ENCODE measurements at places on chromosomes 1 and 21.

DNA sequence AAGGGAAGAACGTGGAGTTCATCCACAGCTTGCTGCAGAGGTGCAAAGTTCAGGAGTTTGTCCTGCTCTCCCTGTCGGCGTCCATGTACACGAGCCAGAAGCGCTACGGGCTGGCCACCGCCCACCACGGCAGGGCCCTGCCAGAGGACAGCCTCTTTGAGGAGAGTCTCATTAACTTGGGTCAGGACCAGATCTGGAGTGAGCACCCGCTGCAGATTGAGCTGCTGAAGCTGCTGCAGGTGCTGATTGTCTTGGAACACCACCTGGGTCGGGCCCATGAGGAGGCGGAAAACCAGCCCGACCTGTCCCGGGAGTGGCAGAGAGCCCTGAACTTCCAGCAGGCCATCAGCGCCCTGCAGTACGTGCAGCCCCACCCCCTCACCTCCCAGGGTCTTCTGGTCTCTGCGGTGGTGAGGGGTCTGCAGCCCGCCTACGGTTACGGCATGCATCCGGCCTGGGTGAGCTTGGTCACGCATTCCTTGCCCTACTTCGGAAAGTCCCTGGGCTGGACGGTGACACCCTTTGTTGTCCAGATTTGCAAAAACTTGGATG lies 73.8 kb upstream of the MORC3 start:
- DNase-seq = no peak

DNA sequence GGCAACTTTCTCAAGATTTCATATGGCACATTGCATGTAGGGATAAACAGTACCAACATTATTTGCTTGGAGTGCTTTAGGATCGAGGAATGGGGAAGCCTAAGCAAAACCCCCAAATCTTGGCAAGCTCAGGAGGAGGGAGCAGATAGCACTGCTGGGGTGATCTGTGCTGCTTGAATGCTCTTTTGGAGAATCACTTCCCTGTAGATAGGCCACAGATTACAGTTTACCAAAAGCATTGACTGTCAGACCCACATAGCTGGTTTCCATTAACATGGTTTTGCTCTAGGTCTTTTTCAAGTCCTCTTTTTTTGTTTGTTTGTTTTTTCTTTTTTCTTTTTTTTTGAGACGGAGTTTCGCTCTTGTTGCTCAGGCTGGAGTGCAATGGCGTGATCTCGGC lies 36.8 kb downstream of the OR13G1 start:
- DNase-seq = no peak

- DNase-seq = no peak
Observed at GRCh38 chr1:234550341-234551031, 59.5 kb downstream of the IRF2BP2 start.

GRCh38 chr21:42357307-42357706 lies 6.5 kb upstream of the TFF2 start:
- DNase-seq = no peak

Data from stimulated activated CD8-positive, alpha-beta memory T cell treated with anti-CD3 and anti-CD28 coated beads, Interleukin-12 subunit alpha, Interleukin-12 subunit beta, amount 100 ng/mL, for 1 hour (primary cell).